ENCODE measurements at places on chromosomes 5 and 9.

DNA sequence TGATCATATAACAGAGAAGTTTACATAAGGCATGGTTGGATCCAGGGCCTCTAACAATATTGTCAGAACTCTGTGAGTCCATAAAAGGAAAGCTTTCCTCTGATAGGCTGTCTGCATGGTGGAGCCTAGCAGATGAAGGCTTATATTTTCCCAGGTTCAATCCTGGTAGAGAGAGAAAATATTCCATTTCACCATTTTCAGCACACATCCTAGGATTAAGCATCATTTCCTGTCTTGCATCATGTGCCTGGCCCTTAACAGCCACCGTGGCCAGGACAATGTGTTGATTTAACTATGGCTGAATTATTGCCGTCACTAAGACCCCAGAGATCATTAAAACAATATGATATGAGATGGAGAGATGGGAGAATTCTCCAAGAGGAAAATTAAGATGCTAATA, 90.9 kb upstream of the GRIA1 start:
- no peak for DNase-seq

- no peak for DNase-seq
These were observed 15.6 kb upstream of the EPB41L4A start for GRCh38 chr5:112434641-112435040.

DNA sequence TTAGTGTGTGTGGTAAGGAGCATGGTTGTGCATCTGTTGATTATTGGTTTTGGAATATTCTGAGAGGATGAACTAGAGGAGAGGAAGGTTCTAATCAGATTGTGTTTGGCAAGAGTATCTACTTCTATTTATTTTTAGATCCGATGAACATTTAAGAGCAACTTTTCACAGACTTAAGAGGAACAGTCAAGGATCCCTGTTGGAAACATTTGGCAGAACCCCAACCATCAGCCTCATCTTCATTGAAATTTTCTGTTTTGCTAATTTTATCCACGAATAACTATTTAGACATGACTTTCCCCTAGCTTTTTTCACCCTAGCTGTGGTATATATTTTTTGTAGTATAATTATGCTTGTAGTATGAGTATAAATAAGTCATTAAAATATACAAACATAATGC, 868.5 kb downstream of the MAT2B start:
- DNase-seq: no peak

GRCh38 chr5:4977416-4978110, 162.6 kb upstream of the ADAMTS16 start:
- DNase-seq: no peak

GRCh38 chr9:27429436-27429835, 94.7 kb upstream of the IFNK start:
- no peak for DNase-seq

GRCh38 chr5:139795074-139796001, at the start of gene PSD2:
PSD2 (plus strand) TSS chr5:139795808; CDS start chr5:139809441, 13,633 bp downstream.
- peak; percentile 45 for DNase-seq

- no peak for DNase-seq
These were observed 293.4 kb upstream of the PUM3 start for GRCh38 chr9:3137347-3137695.

DNA sequence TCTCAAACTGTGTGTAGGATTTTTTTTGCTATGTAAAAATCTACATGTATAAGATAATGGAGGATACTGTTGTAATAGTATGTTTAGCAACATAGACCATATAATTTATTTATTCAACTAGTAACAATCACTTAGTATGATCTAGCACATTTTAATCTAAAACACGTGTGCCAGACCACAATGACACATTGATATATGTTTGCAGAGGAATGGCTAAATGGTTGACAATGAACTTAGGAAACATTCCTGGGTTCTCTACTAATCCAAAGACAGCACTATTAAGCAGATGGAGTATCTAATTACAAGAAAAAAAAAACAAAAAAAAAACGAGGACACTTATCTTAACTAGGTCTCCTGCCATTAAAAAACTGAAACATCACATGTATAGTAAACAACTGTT, 261.7 kb upstream of the PAPPA start:
- no peak for DNase-seq

DNA sequence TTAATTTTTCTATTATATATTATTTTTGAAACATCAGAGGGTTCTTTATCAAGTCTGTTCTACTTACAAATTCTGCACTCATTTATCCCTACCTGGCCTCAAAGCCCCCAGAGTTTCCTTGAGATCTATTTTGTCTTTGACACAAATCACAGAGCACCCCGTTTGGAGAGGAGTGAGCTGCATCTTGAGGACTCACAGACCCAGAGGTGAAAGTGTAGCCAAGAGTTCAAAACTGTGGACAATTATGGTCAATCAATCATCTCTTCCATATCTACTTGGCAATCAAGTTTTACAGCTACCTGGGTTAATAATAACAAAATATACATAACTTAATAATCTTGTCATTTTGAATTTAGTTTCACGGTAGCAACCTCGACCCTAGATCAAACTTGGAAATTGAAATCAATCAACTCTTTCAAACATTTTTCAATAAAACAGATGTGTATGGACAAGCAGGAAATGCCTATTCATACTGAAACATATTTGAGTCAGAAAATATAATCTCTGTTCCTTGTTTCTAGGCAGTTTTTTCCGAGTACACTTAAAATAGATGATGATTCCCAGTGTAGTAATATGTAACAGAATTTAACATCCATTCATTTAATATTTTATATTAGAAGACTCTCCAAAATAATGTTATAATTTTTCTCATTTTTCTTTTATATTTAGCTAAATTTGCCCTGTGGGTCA, 13.7 kb upstream of the SYK start:
- DNase-seq: no peak

DNA sequence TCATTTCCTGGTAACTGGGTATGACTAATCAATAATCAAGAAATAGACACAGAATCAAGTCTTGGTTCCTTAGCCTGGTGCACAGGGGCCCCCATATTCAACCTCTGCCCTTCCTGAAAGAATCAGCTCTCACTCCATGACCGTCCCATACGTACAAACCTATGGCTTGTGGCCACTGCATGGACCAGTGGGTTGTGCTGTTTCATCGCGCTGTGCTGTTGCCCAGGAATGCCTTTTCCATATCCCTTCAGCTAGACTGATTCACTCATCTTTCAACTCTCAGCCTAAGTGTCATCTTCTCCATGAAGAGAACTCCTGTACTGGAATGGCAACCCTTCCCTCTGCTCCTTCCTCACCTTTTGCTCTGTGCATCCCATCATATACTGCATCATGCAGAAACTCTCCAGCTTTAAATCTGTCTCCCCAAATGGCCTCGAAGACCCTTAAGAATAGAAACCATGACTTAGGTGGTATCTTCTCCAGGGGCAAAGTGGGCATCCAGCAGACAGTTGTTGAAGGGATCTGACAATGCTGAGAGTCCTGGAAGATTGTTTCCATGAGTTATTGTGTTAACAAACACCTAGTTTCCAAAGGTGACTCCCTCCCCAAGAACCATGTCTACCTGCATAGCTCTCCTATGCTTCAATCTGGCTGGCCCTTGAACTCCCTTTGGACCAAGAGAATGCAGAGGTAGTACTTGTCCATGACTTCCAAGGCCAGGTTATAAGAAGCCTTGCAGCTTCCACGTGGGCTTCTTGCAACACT, 180.8 kb downstream of the ACTL7B start:
- no peak for DNase-seq

DNA sequence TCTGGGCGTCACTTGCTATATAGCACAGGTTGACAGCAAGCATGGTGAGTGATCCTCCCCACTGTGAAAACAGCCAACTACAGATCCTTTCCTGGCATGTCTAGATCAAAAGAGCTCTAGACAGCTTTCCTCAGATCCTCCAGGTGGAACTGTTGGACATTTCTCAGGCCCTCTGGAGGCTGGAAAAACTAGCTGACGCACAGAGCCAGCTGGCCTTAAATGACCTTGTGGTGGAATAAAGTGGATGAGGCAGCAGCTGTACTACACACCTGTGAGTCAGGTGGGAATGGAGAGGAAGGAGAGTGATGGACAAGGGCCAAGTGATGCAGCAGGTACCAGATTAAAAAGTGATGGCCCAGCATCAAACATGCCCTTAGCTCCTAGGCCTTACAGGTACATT, 172.7 kb downstream of the TRIM32 start:
- DNase-seq: peak; percentile 8

GRCh38 chr5:141512911-141513626, 24.2 kb downstream of the PCDHGC5 start:
- peak; percentile 54 for DNase-seq

DNA sequence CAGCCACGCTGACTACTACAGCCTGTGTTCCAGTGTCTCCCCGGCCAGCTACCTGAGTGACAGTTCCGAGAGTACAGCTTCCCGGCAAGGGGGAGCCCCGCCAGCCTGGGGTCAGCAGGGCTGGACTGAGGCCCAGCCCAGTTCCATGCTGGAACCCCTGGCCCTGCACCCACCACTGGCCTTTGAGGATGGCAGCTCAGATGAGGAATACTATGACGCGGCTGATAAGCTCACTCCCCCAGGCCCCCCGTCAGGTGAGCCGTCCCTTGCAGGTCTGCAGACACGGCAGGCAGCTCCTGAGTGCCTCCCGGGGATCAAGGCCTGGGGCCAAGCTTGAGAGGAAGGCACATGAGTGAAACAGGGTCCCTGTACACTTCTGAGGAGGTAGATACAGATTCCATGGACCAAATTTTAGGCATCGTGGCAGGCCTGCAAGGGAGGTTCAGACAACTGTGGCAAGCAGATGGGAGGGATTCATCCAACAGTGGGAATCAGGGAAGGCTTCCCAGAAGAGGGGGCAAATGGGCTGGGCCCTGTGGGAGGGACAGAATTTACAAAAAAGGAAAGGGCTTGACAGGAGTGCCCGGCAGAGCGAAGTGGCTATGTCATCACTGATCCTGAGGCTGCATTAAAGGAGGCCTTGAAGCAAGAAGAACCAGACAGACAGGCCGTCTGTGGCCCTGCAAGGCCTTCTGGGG, 12.8 kb upstream of the TRMT10B start:
- no peak for DNase-seq

DNA sequence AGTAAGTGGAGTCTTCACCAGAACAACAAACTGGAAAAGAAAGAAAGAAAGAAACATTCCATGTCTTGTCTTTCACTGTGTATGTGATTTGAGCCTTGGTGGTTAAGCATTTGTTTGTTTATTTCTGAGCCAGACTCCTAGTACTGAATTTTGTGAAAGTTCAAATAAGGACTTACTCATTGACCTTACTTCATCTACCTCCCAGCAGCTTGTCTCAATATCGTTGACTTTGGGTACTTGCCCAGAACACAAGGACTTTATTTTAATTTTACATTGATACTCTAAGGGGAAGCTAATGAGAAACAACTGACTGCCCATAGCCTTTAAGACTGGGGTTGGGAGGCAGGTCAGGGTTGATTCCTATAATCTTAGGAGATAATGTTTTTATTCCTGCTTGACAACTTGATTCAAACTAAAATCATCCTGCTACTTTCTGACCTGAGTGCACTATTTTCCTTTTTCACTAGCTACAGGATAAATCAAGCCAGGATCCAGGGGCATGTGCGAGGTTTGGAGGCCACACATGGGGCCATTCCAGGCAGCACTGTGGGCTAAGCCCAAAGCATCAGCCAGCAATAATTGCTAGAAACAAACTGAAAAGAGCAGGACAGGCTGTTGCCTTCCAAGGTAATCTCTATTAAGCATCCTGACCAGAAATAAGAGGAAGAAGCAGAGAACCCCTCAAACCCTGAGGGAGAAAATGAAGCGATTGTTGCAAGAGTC, 138.9 kb upstream of the RUSC2 start:
- no peak for DNase-seq

DNA sequence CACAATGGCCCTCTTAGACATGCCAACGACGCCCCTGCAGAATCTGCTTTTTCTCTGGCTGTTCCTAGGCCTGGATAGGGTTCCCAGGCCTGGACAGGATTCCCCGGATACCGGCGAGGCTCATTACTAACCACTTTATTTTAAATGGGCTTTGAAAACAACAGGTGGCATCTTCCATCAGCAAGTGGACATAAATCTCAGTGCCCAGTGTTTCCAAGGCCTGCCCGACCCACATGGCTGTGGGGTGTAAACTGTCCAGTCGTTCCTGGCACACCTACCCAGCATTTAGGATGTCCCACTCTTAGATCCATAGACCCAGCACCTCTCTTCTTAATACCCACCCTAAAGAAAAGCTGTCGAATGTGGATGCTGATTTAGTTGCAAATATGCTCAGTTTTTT, 896 bp downstream of the CMBL start:
- DNase-seq: peak; percentile 24

- peak; percentile 78 for DNase-seq
These were observed 94.9 kb downstream of the PCDH1 start for GRCh38 chr5:141783005-141783946.

DNA sequence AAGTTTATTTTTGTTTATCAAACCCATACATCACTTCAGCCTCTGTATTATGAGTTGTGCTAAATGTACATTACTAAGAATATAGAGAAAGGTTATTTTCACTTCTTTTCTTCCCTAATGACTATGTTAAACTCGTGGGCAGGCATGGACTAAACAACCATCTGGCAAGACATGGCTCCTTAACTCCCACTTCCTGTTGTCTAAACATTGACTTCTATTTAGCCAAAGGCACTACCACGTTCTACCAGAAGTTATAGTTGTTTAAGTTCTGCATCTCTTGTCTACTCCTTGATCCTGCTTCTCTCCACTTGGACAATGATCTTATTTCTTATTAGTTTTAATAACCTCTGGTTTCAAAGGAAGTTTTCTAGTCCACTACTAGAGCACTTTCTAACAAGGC, 136.1 kb downstream of the MACIR start:
- DNase-seq: no peak

GRCh38 chr5:157267025-157267424, 1.1 kb downstream of the CYFIP2 start:
- no peak for DNase-seq

DNA sequence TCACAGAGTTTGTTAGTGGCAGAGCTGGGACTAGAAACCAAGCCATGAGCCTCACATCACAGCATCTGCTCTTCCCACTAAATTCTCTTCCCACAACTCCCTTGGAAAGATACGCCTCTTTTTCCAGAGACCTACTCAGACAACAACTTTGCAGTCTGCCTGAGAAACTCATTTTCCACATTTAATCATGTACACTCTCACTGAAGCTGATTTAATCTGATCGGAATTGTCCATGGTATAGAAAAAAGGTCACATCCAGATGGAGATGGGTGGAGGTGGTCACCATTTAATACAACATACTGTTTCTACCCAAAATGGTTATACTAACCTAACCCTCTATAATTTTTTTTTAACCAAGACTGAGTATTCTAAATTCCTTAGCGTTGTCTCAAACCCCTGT, 366.2 kb downstream of the ENC1 start:
- no peak for DNase-seq

GRCh38 chr5:32419791-32420190, 24.7 kb downstream of the ZFR start:
- DNase-seq: no peak

DNA sequence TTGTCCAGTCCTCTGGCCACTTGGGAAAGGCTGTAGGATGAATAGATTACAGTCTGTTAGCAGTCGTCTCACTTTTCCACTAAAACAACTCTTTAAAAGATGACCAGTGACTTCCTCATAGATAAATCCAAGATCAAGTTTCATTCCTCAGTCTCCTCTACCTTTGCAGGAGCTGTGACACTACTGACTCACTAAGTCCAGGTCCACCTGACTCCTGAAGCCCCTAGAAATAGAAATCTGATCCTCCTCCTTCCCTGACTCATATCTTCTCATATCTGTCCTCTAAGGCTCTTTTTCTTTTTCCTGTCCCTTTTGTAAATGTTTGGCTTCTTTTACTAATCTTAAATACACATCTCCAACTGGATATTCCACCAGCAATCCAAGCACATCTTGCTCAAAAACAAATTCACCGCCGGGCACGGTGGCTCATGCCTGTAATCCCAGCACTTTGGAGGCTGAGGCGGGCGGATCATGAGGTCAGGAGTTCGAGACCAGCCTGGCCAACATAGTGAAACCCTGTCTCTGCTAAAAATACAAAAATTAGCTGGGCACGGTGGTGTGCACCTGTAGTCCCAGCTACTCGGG, 2.6 kb downstream of the CCDC125 start:
- no peak for DNase-seq
